ENCODE measurements at places on chromosomes 6 and 20.

- DNase-seq: no peak
Measured at GRCh38 chr6:160510199-160510598, 153.9 kb downstream of the LPA start.

DNA sequence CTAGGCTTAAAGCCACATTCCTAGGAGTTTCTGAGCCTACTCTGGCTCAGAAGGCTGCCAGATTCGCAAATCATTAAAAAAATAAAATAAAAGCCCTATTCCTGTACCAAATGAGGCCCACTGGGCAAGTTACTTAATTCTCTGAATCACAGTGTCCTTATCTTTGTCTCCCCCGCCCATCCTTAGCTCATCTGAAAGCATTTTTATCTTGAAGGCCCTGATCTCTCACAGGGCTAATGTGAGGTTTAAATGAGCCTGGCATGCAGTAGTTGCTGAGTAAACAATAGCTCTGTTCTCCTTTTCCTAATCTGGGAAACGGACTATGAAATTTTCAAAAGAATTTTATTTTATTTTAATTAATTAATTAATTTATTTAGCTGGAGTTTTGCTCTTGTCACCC is 2.1 kb upstream of the ZBTB12 start:
- DNase-seq: no peak

- no peak for DNase-seq
Measured at GRCh38 chr6:125533710-125534397, 215.6 kb upstream of the HEY2 start.

DNA sequence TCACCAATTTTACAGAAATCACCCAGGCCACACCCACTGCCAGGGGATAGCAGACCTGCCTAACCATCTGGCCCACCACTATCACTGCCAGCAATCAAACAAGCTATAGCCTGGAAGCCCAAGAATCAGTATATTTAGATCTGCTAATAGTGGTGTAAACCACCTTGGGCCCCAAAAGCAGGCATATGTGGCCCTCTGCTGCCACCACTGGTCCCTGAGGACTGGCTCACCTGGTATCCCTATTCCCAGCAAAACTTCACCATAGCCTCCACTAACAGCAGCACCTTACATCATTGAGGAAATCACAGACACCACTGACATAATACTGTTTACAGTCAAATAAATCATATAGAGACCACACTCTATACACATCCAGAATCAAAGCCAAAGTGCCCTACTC is 880.4 kb upstream of the MAN1A1 start:
- DNase-seq: no peak

- DNase-seq: no peak
Measured at GRCh38 chr6:75188221-75188925, 17.5 kb downstream of the COL12A1 start.

- no peak for DNase-seq
Measured at GRCh38 chr20:3652676-3653596, 10.3 kb downstream of the GFRA4 start.

DNA sequence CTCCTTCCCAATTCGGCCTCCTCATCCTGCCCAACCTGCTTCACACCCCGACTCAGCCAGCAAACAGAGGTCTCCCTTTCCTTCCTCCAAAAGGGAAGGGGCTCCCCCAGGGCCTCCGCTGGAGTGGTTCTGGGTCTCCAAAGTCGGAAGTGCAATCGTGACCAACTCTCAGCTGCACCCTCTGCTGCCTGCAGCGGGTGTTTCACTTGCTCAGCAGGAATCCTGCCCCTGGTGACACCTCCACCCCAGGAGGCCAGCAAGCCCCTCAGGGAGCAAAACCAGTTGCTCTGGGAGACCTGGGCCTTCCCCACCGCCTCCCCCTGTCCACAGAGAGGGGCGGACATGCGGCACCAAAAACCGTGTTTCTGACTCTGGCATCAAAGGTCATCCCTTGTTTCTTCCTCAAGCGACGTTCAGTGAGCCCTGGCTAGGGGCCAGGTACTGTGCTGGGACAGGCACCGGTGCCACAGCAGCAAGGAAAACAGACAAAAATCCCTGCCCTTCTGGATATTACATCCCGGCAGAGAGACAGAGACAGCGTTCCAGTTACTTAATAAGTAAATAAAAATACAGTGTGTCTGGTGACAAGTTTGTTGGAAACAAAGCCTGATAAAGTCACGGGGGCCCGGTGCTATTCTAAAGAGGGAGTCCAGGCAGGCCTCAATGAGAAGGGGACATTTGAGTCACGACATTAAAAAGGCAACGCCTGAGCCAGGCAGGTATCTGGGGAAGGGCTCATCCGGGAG is 219.0 kb downstream of the BMP7 start:
- DNase-seq: no peak

- peak; percentile 50 for DNase-seq
Measured at GRCh38 chr20:49812507-49813304, at the start of gene SLC9A8. TSS of gene SLC9A8 (plus strand) at chr20:49812828. CDS start at chr20:49812923, 95 bp downstream.

- DNase-seq: peak; percentile 20
Measured at GRCh38 chr6:5085648-5086293, 630 bp downstream of the PPP1R3G start.

DNA sequence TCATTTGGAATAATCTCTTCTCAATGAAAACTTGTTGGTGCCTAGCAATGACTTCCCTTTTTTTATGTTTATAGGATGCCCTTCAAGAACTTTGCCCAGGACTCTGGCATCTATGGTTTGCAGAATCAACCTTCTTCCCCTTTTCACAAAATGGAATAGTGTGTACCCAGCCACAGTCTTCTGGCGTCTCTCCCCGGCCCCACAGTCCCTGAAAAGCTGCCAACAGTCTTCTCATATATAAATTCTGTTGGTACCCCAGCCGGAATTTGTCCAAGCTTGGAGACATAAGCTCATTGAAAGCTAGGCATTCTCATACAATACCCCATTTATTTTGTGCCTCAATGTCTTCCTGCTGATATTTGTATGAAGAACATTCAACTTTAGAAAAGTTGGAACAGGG is 26.4 kb upstream of the MCM3 start:
- DNase-seq: no peak

DNA sequence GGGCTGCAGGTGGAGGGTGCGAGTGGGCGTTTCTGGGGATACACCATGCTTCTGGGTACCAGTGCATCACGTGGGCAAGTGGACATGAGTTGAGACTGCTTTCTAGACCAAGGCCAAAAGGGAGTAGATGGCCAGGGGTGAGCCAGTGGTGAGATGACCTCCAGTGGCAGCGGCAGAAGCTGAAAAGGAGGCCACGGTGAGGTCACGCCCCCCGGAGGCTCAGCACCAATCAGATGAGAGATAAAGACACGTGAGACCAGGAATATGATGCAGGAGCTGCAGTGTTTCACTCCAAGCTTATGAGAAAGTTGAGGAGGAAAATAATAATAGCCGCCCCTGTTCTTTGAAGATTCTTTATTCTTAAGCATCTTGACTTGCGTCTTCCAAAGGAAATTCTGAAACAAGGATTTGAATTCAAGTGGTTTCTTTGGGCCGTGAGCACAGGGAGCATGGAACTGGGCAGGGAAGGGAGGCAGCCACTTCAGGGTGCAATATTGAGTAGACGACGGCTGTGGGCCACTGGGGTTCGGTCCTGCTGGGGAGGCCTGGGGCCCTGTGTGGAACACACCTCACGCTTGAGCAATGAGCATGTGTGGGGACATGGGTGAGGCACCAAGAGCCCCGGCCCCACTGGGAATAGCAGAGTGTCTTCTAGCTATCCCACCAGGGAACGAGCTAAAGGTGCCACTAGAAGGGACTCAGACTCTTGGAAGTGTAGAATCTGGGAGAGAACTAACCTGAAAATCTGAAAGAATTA is 156.7 kb upstream of the LRFN2 start:
- DNase-seq: no peak

GRCh38 chr6:26241033-26241895 is 123.7 kb upstream of the BTN3A2 start:
- DNase-seq: no peak

DNA sequence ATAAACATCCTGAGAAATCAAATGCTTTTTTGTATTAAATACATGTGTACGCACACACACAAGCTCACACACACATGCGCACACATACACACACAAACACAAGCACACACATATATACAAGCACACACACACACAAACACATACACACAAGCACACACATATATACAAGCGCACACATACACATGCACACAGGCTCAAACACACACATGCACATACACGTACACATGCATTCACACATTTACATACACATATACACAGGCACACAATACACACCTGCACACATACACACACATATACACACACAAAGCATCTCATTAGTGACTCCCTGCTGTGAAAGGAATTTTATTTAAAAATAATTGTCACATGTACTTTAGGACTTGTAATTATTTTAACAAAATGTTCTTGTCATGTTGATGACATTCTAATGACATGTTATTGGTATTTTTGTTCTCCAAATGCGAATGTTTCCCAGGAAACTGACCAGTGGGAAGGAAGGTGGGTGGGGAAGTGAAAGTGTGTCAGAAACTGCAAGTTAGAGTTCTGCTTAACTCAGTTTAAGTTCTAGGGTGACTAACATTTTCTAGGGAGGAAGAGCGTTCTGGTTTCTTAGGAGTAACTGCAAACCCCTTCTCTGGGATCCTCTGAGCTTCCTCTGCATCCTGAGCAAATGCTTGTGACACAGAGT is 113.9 kb upstream of the ZNF217 start:
- no peak for DNase-seq

DNA sequence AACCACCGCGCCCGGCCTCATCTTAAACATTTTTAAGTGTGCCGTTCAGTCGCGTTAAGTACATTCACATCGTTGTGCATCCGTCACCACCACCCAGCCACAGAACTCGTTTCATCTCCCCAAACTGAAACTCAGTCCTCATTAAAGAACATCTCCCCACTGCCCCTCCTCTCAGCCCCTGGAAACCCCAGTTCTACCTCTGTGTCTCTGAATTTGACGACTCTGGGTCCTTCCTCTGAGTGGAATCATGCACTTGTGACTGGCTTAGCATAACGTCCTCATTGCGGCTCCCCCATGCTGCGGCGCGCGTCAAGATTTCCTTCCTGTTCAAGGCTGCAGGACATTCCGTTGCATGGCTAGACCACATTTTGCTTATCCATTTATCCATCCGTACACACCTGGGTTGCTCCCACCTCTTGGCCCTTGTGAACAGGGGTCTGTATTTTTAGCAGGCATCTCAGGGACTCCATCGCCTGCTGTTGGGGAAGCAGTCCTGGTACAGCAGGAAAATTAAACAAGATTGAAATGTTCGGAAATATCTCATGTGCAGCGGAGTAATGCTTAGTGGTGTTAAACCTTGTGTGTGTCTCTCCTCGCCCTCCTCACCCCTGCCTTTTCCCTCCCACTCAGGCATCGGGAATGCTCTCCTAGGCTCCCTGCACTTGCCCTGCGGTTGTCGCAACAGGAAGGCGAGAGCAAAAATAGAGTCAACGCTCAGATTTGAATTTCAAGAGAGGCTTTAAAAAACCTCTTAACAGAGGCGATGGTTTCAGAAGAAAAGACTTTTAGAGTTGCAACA is 127.9 kb downstream of the PXDC1 start:
- no peak for DNase-seq

GRCh38 chr6:9085709-9086070 is 650.3 kb upstream of the SLC35B3 start:
- DNase-seq: no peak

GRCh38 chr20:16245879-16246278 is 327.4 kb downstream of the KIF16B start:
- no peak for DNase-seq

DNA sequence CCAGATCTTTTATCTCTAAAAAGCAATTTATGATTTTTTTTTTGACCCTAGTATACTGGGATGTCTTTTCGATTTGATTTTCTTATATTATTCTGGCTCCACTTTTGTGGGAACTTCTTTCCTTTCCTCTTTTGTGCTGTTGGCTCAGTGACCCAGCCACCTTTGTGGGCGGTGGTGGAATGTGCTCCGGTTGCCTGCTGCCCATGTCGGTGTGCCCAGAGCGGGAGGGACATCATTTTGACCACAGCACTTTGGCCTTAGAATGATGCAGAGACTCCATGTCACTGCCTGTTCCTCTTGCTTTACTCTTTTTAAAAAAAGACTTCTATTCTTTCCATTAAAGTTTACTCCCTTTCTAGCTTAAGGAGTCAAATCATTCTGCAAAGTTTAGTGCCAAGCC is 198.0 kb downstream of the FARS2 start:
- no peak for DNase-seq

DNA sequence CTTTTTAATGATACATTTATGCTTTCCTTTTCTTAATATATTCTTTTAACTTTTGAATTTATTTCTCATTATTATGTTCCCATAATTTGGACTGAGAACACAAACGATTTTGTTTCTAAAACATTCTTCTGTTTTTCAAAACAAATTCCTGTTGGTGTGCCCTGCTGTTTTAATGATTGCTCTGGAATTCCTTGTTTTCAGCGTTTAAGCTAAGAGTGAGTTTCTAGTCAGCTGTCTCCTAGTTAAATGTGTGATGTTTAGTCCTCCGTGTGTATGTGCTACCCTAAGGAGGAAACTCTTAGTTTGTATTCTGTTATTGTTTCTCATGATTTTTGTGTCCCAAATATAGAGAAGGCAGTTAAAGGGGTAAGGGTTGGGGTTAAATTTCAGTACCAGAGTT is 306.1 kb upstream of the RGS17 start:
- DNase-seq: no peak

DNA sequence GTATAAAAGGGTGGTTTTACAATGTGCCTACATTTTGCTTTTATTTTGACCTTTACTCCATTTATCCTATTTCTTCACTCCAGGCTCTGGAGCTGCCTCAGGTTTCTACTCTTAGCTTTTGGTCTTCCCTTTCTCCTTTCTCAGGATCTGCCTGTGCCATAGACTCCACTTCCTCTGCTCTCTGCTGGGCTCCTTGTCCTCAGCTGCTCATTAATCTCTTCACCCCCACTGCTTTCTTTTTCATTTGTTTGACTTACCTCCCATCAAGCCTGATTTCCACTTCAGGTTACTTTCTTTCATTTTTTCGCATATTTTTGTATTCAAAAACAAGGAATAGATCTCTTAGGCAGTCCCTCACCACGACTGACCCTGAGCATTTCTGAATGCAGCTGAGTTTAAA is 106.8 kb downstream of the COL19A1 start:
- DNase-seq: no peak

- no peak for DNase-seq
Measured at GRCh38 chr6:106659859-106660258, 30.5 kb downstream of the QRSL1 start.

DNA sequence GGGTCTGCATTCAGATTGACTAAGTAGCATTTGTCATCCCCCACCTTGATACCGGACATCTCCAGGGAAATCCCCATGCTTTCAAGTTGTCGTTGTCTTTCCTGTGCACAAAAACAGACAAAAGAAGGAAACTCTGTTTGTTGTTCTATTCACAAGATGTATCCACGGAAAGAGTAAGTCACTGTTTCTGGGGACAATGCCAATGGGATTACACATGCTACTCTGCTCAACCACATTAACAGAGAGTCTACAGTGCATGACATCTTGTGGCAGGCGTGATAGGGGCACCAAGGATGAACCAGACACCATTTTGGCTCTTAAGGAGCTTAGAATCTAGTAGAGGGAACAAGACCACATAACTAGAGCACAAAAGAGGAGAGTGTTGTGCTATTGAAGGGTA is 124.4 kb upstream of the NUP153 start:
- DNase-seq: no peak

DNA sequence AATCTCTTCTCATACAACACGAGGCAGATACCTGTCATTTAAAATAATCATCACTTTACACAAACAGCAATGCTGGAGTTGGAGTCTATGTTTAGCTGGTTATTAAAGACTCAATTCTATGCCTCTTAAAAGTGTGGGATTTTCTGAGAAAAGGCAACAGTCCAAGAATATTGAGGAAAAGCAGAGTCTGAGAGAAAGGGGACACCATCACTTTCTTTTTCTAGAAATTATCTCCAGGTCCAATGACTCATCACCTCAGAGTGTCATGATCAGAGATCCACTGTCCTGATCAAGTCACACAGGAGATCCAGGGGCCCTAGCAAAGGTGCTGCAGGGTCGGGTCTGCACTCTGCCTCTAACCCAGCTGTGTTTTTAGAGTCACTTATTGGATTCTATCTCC is 8.0 kb downstream of the CYP24A1 start:
- DNase-seq: no peak
